ENCODE measurements at places on chromosomes 12 and 14. TPM values are rescaled to one million over a fixed set of nuclear protein-coding genes. Genes with fewer than 3 reads are reported as not detected.

The RNASE4 gene
- total RNA-seq = 1.2 TPM

The TIGAR gene
- total RNA-seq = 7.5 TPM

The MUCL1 gene
- not detected for total RNA-seq

The DENND5B gene
- total RNA-seq = 2.3 TPM

The CHURC1 gene
- total RNA-seq = 41.4 TPM

The C12orf50 gene
- 0.23 TPM for total RNA-seq

The SERPINA10 gene
- total RNA-seq = 0.38 TPM

The SLCO1A2 gene
- 12.0 TPM for total RNA-seq

The FSCB gene
- total RNA-seq = not detected
